Left forelimb (tissue), 1 donor: ENCODE measurements at places on chromosomes 2 and 18.

DNA sequence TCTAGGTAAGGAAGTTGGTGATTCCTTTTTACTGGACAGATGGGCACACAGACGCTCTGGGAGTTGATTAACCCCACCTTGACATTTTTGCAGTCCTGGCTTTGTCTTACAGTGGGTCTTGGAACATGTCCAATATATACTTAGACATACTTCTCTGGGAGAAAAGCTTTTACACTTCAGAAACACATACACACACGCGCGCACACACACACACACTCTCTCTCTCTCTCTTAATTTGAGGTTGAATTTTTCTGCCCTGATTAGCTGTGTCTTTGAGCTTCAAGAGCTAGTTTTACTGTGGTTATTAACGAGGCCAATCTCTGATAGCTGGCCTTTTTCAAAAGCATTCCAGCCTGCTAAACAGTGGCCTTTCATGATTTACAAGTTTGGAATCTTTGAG lies 215.0 kb downstream of the MYCN start:
- DNase-seq: no peak

- no peak for DNase-seq
Observed at GRCh38 chr2:208304157-208304556, 38.1 kb downstream of the PIKFYVE start.

- no peak for DNase-seq
Observed at GRCh38 chr18:45569566-45570275, 45.6 kb upstream of the SLC14A2 start.

- DNase-seq: peak; percentile 87
Observed at GRCh38 chr2:241844066-241844728, 14.5 kb downstream of the PDCD1 start.

DNA sequence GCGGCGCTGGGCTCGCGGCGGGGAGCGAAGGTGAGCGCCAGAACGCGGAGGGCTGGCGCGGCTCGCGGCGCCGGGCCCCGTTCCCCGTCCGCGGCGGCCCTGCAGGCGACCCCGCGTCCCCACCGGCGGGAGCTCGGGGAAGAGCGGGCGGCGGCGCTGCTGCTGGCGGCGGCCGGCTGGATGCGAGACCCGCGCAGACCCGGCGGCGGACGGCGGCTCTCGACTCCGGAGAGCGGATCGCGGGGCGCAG lies 213 bp downstream of the DOK6 start:
- DNase-seq: peak; percentile 72

- DNase-seq: no peak
Observed at GRCh38 chr2:191894681-191895147, 47.8 kb upstream of the CAVIN2 start.

- no peak for DNase-seq
Observed at GRCh38 chr2:240787521-240788472, 32.2 kb downstream of the KIF1A start.

- no peak for DNase-seq
Observed at GRCh38 chr2:231246171-231246842, 47.9 kb downstream of the ARMC9 start.

DNA sequence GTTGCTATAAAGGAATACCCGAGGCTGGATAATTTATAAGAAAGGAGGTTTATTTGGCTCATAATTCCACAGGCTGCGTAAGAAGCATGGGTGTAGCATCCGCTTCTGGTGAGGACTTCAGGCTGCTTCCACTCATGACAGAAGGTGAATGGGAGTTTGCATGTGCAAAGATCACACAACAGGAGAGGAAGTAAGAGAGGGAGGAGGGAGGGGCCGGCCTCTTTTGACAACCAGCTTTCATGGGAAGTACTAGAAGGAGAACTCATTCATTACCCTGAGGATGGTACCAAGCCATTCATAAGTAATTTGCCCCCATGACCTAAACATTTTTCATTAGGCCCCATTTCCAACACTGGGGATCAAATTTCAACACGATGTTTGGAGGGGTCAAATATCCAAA lies 386.8 kb upstream of the NETO1 start:
- no peak for DNase-seq

- no peak for DNase-seq
Observed at GRCh38 chr2:121066526-121066925, 218.5 kb downstream of the TFCP2L1 start.

DNA sequence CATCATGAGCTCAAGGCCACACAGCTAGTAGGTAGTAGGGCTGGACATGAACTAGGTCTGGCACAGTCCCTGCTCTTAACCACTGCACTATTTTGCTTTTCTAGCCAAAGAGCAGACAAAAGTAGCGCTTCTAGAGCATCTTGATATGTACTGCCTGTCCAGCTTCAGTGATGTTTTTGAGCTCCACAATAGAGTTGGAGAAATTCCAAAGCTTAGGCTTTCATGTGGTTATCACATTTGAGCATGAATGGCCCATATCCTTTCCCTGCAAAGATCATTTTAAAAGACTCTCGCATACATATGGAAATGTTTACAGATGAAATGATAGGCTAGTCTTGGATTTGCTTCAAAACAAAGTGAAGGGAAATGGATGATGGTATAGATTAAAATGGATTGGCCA lies 128.7 kb downstream of the MAP3K20 start:
- no peak for DNase-seq

DNA sequence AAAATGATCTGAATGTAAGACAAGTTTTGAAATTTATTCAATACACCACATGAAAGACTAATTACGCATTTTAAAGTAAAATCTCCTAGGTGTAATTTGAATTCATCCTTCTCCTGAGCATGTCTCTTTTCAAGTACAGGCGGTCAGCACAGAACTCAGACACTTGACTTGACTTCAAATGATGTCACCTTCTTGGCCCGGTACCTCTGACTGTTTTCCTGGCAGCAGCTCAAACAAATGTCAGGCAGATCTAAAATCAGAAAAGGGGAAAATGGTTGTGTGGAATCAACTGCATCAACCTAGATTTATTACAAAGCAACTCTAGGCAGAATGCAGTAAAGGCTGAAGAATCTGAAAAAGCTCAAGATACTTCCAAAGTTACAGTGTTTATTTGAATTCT lies 11.4 kb upstream of the PROKR1 start:
- no peak for DNase-seq

GRCh38 chr2:145593991-145594614 lies 1074.2 kb upstream of the ZEB2 start:
- no peak for DNase-seq

DNA sequence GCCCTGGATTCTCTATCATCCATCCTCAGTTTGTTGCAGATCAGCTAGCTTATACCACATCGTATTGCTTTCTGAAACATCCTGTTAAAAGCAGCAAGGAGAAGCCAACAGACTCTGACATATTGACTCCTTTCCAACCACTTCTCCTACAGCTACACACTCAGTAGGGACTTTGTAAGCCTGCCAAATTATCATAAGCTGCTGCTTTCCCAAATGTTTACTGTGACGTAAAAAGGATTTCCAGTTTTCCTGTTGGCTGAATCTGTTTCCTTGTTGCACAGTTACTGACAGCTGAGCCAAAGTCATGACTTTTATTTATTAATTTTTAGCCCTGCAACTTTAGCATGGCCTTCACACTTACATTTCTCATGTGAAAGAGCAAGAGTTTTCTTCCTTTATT lies 294.3 kb downstream of the KCNJ3 start:
- DNase-seq: no peak

GRCh38 chr2:24273598-24273997 lies 86.7 kb downstream of the ITSN2 start:
- DNase-seq: no peak

DNA sequence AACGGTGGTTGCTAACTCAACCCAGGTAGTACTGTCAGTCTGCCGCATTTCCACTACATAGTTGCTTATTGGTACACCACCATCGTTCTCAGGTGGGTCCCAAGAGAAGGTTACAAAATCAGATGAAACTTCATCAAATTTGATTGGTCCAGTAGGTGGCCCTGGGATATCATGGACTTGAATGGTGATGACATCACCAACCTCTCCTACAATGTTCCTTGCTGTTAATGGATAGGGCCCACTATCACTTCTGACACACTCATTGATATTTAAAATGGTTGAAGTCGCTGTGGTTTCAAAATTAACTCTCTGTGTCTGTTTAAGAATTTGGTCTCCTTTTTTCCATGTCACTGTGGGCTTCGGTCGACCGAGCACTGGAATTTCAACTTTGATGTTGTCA lies 94.5 kb downstream of the PLEKHA3 start:
- DNase-seq: no peak

- DNase-seq: no peak
Observed at GRCh38 chr18:13011719-13012118, 20.6 kb downstream of the CEP192 start.

DNA sequence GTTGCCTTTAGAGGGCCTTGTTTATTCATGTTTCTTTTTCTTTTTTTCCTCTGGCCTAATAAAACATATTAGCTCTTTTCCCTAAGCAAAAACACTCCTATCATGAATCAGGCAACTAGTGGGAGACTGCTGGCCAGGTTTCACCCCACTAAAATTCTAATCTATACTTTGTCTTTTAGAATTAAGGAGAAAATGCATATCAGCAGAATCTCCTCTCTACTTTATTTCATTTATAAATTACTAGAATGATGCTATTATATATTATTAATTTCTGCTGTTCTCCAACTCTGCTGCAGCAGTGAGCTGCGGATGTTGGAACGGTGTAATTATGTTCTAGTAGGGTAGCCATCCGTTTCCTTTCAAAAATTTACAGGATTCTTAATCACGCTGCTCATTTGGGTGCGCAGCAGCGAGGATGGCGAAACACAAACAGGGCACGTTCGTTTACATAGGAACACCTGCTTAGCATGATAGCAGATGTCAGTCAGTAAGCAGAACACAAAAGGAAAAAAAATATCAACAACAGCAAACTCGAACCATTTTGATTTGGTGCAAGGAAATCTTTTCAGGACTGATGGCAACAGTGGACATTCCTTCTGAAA lies 30.5 kb downstream of the ZEB2 start:
- no peak for DNase-seq

GRCh38 chr2:205129531-205129930 lies 552.8 kb upstream of the NRP2 start:
- DNase-seq: no peak

- no peak for DNase-seq
Observed at GRCh38 chr18:25587545-25587944, 235.6 kb upstream of the ZNF521 start.

GRCh38 chr18:53543711-53544110 lies 680.8 kb downstream of the MBD2 start:
- no peak for DNase-seq

DNA sequence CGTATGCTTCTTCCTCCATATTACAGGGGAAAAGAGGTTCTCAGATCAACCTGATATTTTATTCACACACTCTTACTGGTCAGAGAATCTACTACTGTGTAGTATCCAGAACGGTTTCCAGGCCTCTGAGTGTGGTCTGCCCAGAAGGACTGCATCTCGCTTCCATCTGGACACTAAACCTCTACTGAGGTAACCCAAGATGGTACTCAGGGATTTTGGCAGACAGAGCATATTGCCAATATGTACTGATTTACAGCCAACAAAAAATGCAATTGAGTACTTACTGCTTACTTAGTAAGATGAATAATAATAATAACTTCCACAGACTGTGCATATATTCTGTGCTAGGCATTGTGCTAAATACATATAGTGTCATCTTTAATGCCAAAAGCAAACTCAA lies 55.8 kb downstream of the CYRIA start:
- DNase-seq: no peak

DNA sequence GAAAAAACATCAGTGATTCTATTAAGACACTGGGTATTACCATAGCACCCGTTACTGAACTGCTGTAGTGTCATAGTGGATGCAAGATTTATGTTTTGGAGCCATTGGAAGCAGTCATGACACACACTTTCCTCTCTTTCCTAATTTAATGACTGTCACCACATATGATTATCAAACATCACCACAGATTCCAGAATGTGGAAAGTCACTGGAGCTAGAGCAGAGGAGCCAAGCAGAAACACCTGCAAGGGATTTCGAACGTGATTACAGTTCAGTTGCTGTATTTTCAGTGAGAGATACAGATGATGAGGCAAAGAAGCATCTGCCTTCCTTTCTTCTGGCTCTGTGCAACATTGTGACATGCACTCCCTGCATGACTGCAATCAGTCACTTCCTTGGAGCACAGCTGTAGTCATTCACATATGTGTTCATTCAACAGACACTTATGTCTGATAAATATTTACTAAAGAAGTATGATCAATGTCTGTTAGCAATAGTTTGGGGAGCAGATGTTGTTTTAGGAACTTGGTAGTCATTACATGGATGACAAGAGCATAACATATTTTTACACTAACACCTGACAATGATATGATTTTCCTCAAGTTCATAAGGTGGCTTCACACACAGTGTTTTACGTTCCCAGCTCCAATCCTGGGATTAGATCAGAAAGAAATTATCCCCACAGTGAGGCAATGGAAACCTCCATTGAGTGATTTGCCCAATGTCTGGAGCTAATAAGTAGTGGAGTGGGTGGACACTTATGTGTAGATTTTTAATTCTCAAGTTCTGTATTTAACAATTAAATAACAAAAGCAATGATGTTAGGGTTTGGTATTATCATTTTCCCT lies 416.6 kb downstream of the PLCL1 start:
- no peak for DNase-seq

DNA sequence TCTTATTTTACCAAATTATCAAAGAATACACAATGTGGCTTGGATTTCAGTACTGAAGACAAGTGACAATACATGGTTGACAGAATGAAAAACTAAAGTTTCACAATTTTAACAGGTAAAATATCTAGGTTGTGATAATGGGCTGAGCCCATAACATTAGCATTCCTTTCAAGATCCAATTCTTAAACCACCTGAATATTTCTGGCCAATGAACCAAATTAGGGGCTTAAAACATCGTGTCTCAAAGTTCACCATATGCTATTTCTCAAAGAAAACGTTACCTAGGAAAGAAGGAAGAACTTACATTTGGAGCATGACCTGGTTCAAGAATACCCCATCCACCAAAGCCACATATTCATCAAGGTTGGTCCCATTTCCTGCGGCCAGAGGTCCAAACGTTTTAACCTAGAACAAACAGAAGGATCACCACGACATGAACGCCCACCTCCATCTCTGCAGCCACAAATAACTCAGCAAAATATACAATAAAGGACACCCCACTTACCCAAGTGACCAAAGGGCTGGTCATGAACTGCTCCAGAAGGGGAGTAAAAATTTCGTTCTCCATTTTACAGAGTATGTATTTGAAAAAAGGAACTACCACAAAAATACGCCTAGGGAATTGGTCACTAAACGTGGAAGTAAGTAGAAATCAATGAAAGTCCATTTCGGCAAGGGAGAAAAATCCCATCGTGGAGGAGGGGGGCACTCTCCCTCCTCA lies 984 bp downstream of the CCDC88A start:
- DNase-seq: no peak
